Stimulated activated CD8-positive, alpha-beta memory T cell treated with anti-CD3 and anti-CD28 coated beads, Interleukin-2, amount 100 ng/mL, for 1 hour (primary cell): ENCODE measurements at places on chromosomes 12 and 14.

- DNase-seq: no peak
These were observed 1097.3 kb downstream of the SLC16A7 start for GRCh38 chr12:60693019-60693626.

GRCh38 chr14:61876362-61877034 lies 114.3 kb downstream of the SNAPC1 start:
- no peak for DNase-seq

DNA sequence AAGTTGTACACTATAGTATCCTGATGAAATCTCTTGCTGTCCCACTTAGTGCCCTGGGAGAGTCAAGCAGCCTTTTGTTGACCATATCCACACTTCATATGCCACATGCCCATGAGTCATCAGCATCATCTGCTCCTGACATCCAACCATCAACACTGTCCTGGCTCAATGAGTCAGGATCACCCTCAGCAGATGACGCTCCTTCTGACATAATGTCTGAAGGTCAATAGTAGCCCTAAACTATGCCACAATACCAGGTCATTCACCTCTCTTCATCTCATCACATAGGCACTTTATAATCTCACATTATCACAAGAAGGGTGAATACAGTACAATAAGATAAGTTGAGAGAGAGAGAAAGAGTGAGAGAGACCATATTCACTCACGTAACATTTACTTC lies 369.0 kb upstream of the FAR2 start:
- DNase-seq: no peak

DNA sequence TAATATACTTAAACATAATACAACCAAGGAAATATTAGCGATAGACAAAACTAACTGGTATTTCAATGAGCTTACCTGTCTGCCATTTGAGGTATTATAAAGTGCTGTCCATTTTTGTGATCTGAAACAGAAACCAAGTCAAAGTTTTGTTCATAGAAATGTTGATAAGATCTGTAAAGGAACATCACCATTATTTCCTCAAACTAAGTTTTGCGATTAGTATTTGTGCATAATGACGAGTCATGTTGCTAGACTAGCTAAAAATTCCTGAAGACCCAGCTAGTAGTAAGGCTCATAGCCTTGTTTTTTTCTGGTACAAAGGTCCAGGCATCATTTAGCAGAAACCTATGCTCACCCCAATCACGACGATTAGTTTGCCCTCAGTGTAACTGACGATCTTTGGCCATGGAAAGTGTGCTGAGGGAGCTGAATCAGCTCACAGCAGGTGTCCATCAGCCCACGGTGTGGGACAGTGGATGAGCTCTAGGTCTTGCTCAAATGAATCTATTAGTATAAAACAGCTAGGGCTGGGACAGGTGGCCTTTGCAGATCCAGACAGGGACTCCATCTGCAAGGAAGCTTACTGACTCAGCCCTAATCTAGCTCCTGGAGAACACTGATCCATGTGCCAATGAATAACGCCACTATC lies 28.7 kb downstream of the GIT2 start:
- DNase-seq: no peak
